ENCODE measurements at places on chromosomes 12 and 14.

GRCh38 chr12:29612912-29613311, 115.4 kb upstream of the OVCH1 start:
- no peak for DNase-seq

GRCh38 chr14:96718407-96718806, 78.8 kb upstream of the VRK1 start:
- DNase-seq: no peak

DNA sequence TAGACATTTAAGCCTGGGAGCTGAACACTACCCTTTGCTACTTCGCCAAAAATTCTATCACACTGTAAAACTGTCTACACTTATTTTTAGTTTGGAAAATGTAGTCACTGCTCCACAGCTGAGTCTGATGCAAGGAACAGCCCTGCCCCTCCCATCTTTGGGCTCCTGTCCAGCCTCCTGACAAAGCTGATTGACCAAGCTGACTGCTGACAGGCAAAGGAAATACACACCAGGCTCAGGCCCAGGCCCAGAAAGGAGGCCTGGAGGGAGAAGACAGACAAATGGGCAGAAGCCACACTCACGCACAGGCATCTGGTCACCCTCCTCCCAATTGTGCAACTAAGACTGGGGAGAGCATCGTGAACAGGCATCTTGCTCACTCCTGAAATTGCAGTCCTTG, 55.3 kb downstream of the ISCA2 start:
- DNase-seq: no peak

- no peak for DNase-seq
These were observed 8.5 kb downstream of the KLHL33 start for GRCh38 chr14:20427231-20428009.

GRCh38 chr14:37673439-37673838, 78.0 kb downstream of the TTC6 start:
- DNase-seq: no peak

GRCh38 chr14:38129705-38130104, 78.0 kb upstream of the SSTR1 start:
- DNase-seq: no peak

DNA sequence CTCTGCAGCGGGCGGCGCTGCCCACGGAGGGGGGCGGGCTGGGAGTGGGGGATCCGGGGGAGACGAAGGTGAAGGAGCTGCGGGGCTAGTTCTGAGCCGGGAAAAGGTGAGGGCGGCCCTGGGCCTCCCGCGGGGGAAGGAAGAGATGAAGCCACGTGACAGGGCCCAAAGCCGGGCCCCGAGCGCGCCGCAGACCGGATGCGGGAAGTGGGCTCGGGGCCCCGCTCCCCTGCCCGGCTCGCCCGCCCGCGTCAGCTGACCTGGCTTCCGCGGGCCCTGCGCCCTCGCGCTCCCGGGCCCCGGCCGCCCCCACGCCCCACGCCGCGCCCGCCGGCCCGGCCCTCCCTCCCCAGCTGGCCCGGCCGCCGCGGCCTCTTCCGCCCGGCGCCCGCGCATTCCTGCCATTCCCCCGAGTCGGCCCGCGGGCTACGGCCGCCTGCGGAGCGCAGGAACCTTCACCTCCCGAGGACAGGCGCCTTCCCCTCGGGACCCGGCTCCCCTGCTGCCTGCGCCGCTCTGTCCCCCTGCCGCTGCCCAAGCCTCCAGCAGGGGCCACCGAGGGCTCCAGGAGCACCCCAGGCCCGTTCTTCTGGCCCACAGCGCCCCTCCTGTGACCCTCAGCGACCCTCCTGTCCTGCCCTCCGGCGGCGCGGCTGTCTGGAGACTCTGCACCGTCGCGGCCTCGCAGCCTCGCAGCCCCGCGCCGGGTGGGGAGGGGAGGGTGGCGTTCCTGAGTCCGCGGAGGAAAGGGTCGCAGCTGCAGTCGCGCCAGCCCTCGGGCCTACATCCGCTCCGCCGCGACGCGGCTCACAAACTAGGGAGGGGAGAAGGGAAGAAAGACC, 20.4 kb downstream of the NINJ2 start:
- peak; percentile 77 for DNase-seq

- DNase-seq: no peak
These were observed 4.9 kb downstream of the OR10P1 start for GRCh38 chr12:55641595-55641994.

GRCh38 chr14:79293482-79294177, 917.7 kb downstream of the DIO2 start:
- no peak for DNase-seq

DNA sequence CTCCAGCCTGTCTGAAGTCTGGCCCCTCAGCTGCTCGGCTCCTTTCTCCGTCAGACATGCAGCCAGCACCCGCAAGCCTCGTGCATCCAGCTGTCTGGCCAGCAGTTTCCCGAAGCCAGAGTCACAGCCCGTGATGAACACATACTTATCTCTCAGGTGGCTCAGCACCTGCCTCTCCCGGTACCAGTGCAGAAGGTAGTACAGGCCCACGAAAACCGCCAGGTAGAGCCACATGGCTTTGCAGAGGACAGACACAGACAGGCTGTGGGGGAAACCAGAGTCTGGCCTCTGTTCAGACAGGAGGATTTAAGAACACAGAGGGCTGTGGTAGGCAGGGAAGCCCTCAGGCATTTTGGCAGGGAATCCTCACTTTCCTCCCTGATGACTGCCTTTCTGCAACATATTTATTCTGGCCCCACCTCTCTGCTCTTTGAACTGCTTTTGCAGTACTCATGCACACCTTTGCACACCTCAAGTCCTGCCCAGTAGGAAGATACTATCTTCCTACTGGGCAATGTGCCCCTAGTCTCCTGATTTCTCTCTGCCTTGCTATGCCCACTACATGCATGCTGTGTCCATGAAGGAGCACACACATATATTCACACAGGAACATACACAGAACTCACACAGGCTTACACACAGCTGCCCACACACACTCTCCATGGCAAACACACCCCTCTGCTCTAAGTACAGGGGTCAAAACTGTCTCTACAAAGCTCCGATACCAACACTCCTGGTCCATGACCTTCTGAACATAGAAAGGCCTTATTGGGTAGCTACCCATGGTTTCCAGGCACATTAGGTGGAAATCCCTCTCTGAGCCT, at the start of gene RDH16:
Gene RDH16 (minus strand): TSS at position 380 of the 824 bp plus-strand sequence. CDS start 146 bp downstream, at position 234.
- DNase-seq: no peak

GRCh38 chr12:6407236-6407954, 23.4 kb downstream of the LTBR start:
- no peak for DNase-seq

DNA sequence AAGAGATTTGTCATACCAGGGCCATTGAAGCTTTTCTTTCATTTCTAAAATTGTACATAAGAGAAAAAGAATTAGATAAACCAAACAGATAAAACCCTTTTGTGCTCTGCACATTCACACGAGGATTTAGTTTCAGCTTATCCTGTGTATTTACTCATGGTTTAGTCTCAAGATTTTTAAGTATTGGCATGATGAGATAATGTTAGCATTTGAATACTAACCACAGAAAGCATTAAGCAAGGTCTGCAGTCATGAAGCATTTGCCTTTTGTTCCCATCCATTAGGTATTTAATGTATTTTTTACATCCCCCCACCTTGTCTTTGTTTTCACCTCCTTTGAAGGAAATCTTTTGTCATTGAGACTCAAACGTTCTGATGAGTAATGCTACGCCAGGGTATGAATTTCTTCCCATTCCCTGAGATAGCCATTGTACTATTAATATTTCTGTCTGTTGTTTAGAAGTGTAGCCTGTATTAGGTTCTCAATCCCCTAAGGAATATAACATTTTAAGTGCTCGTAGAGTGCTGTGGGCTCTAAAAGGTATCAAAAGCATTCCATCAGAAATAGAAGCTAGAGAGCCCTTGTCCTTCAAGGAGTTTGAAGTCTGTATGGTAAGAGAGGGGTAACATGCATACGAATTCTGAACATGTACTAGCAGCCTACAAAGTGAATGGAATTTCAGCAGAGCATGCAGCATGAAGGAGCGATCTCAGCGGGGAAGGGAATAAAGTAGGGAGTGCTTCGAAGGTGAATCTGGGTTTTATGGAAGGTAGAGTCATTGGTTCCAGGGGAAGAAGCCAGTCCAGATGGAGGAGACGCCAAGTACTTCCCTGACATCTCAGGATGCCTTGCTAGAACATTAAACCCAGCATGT, 22.3 kb downstream of the CRADD start:
- DNase-seq: no peak

DNA sequence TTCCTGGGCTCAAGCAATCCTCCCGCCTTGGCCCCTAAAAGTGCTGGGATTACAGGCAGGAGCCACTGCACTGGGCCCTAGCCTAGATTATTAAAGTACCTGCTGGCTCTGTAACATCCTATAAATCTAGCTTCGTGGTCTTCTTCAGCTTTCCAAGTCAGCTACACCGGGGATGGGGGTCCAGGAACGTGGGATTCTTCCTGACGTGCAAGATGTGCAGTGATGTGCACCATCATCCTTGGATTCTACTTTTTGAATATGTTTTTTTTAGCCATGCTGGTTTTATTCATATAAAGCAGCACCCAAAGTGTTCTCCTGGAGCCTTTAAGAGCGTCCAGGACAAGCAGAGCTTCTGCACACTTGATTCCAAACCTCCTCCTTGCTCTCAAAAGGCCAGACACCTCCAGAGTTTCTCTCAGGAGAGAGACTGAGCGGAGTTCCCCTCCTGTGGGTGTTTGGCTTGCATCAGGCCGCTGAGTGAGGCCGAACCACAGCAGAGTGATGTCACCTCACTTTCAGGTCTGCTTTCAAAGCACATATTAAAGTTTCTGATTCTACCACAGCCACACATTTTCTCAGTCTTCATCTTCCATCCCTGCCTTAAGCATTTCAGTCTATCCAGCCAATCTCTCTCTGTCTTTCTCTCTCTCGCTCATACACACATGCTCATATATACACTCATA, 33.4 kb downstream of the VCPKMT start:
- DNase-seq: peak; percentile 76

DNA sequence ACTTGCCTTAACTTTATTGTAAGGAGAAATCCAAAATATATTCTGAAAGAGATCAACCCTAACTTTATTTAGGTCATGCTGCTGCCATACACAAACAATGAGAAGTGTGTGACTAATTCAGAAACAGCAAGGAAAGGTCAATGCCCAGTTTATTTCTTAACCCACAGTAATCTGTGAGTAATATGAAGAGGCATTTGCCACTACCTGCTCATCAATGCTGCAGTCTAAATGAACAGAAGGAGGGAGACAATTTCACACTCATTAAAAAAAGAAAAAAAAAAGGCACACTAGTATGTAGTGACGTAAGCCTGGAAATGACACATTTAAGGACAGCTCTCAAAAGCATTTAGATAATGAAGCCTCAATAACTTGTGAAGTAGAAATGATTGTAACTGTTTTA, 90.5 kb upstream of the FOXN3 start:
- DNase-seq: no peak
